CD4-positive, alpha-beta T cell treated with Interleukin-1 beta for 1 hour (primary cell): ENCODE measurements at places on chromosomes 4 and X.

DNA sequence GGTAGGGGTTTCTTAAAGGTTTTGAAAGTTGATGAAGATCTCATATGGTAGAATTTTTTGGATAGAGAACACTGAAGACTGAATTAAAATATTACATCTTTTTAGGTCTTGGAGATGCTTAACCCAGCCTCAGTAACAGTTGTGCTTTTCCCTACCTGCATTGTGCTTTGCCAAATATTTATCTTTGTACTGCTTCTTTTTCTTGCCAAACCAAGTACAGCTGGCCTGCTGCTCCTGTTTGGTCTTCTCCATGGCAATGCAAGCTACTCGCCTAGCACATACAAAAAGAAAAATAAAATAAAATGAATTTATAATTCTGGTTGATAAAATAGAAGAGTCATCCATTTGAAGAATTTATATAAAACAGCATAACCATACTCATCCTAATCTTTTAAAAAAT lies 95.4 kb downstream of the NYX start:
- no peak for DNase-seq

DNA sequence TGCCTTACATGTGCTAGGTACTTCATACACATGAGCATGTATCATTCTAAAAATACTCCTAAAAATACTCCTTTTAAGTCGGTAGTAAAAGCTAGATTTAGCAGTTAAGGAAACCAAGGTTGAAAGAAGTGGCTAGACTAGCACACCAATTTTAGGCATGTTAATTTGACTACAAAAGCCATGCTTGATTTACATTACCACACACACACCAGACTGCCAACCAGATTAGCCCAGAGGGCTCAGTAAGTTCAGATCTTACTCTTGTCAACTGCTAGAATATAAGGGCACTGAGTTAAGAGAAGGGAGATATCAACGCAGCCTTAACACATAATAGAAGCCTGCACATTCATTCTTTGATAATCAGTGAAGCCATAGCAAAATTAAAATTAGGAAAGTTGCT lies 117.9 kb downstream of the MID1IP1 start:
- DNase-seq: no peak

DNA sequence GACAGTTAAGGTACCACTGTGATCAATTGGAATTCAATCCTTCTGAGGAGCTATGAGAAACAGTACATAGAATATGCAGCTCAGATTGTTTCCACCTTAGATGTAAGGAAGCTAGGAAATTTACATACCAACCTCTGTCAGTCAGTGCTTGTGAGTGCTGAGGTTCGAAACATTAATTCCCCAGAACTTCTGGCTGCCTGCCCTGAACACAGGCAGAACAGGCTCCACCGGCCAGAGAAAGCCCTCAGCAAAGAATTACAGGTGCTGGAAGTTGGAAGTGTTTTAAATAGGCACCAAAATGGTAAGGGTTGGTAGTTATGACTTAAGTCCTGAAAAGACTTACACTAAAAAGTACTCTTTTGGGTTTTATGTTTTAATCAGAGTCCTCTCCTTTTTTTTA lies 651.8 kb downstream of the C4orf33 start:
- no peak for DNase-seq

DNA sequence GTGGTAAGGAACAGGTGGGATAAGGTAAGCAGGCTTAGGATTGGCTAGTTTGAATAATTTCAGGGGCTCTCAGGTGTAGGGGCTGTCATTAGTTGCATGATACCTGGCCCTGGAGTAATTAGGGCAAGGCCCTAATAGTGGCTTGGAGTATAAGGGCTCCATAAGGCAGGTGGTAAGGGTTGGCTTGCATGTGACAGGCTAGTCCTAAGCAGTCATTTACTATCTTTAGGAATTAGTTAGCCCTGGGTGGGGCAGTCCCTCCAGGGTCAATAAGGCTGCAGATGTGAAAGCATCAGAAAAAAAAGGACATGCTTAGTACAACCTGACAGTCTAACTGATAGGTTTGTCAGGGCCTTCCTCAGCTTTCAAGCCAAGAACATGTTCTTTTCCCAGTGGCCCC lies 7.8 kb upstream of the TMPRSS11D start:
- no peak for DNase-seq

- no peak for DNase-seq
Observed at GRCh38 chr4:95465010-95465409, 83.8 kb downstream of the UNC5C start.

GRCh38 chrX:52576946-52577345 lies 60.1 kb upstream of the XAGE1B start:
- DNase-seq: no peak

DNA sequence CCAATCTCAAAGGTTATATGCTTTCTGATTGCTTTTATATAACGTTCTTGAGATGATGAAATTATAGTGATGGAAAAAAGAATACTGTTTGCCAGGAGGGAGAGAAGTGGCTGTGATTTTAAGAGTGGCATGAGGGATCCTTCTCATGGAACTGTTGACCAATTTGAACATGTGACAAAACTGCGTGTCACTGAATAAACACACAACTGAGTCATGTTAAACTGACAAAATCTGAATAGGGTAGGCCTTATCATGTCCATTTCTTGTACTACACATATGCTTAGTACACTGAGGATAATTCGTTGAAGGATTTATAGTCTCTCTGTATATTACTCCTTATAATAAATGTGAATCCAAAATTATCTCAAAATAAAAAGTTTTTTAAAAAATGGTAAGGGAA lies 22.2 kb upstream of the HSPA4L start:
- no peak for DNase-seq
